ENCODE measurements at places on chromosomes 11 and 22.

DNA sequence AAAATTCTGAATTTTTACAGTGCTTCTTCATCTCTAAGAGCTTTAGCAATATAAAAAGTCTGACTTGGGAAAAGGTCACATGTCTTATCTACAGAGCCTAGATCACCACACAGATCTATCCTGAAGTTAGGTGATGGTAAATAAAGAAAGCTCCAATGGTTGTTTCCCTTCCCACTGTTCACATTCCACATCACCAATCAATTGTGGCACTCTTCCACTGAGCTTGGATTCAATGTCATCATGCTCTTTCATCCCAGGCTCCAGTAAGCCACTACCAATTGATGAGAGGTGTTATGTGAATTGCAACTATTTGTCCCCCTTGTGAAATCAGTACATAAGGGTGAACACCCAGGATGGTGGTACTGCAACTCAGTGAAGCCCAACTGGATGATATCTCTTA lies 47.8 kb downstream of the ALG9 start:
- DNase-seq, result no peak

- no peak for DNase-seq
Measured at GRCh38 chr11:125165843-125166763, 1.6 kb downstream of the PKNOX2 start.

- DNase-seq, result no peak
Measured at GRCh38 chr11:73173755-73174494, 31.8 kb upstream of the FCHSD2 start.

DNA sequence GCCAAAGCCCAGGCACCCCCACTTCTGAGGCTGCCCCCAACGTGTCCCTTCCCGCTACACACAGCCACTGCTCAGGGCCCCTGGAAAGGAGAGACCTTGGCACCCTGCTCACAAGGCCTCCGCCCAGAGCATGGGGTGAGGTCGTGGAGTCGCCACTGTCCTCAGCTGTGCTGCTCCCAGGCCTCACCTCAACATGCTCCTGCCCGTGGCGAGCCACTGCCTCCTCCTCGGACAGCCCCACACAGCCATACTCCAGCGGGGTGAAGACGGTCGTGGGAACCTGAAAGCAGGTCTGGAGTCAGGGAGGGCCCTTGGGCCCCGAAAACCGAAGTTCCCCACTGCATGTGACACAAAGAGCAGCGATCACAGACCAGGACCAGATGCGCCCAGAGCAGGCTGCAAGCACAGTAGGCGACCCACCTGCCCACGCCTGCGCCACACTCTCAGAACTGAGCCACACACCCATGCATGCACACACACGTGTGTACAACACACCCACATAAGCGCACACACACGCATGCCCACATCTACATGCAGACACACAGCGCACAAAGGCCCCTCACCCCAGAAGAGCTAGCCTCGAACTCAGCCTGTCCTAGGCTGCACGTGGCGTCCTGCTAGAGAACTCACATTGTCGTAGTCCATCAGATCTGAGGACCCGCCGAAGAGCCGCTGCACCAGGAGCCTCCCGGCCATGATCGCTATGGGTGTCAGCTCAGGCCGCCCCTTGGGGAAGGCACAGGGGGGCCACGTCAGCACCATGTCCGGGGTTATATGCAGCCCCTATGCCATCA lies 25.5 kb upstream of the GNB1L start:
- DNase-seq, result no peak

GRCh38 chr11:86710936-86711335 lies 38.5 kb upstream of the ME3 start:
- no peak for DNase-seq

- no peak for DNase-seq
Measured at GRCh38 chr22:44728761-44729324, 23.5 kb upstream of the ARHGAP8 start.

GRCh38 chr11:96188243-96189006 lies 154.6 kb downstream of the MAML2 start:
- no peak for DNase-seq

- DNase-seq, result no peak
Measured at GRCh38 chr11:46265764-46266163, 11.7 kb upstream of the CREB3L1 start.

- no peak for DNase-seq
Measured at GRCh38 chr22:27210111-27210730, 552.8 kb downstream of the MIAT start.

- no peak for DNase-seq
Measured at GRCh38 chr11:118410055-118410745, 8.8 kb downstream of the ATP5MG start.

DNA sequence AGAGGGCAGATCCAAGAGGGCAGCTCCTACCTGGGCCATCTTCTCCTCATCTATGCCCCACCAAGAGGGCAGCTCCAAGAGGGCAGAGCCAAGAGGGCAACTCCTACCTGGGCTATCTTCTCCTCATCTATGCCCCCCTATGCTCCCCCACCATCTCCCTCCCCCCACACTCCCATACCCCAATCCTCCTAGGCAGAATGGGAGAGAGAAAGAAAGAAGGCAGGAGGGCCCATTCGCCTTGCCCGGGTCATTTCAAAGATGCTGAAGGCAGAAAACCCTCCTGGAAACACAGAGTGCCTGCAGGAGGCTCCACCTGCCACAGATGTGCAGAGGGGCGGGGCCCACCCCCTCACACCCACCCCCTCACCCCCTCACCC lies 78.5 kb downstream of the BUD13 start:
- DNase-seq, result no peak

DNA sequence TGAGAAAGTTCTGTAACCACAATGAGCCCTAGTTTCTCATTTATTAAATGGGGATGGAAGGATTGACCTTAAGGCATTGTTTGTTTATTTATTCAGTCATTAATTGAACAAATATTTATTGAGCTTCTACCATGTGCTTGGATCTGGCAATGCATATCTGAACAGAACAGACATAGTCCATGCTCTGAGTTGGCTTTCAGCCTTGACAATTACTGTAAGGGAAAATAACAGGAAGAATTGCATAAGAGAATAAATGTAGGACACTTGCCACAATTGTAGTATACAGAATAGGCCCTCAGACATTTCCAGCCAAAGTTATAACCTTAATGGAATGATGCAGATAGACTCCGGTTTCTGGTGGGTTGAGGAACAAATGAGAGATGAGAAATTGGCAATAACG lies 160.5 kb upstream of the TTC12 start:
- DNase-seq, result no peak

DNA sequence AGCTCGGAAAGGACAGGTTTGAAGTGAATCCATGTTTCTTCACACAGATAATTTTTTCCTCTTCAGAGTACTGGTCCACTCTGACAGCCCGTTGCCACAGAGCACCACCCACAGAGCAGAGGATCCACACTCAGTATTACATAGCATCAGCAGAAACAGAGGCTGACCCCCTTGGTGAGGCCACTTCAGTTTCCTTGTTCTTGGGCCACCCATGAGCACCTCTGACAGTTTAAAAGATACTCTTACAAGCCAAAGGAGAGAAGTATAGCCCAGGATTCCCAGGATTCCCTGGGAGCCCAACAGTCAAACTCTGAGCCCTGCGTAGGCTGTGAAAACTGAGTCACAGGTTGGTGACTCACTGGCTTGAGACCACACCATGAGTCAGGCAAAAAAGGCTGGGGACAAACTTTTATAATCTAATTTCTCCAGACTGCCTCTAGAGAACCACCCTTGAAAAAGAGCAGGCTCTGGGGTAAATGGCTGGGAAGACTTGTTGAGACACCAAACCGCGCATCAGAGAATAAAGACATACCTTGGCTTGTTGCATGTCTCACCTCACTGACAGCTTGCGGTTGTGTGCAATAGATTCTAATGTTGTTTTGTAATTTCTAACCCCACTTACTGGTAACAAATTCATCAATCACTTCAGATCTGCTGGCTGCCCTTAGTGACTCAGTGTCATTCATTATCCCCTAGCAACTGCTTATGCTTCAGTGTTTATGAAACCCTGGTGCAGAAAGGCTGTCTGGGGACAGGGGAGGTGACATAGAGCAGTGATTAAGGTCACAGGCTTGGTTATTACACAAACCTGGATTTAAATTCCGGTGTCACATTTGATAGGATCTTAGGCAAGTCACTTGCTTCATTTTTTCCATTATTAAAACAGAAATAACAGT lies 56.9 kb upstream of the PRSS23 start:
- DNase-seq, result no peak

GRCh38 chr11:116930177-116930576 lies 92.8 kb upstream of the APOA1 start:
- no peak for DNase-seq

GRCh38 chr11:65290448-65291165 lies 24.1 kb upstream of the CDC42EP2 start:
- no peak for DNase-seq

DNA sequence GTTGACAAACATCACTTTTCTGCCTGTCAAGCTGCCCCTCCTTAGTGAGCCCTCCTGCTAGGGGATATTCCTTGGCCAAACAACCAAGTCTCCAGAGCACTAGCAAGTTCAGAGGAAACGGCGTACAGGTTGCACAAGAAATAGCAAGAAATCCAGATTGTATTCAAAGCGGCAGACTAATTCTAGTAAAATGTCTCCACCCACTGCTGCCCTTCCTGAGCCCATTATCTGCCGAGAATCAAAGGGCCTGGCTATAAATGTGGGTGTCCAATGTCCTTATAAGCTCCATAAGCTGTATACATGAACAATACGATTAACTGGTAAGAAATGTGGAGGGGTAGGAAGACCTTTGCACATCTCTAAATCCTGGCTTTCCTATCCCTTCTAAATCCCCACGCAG lies 44.0 kb upstream of the AKIP1 start:
- no peak for DNase-seq

DNA sequence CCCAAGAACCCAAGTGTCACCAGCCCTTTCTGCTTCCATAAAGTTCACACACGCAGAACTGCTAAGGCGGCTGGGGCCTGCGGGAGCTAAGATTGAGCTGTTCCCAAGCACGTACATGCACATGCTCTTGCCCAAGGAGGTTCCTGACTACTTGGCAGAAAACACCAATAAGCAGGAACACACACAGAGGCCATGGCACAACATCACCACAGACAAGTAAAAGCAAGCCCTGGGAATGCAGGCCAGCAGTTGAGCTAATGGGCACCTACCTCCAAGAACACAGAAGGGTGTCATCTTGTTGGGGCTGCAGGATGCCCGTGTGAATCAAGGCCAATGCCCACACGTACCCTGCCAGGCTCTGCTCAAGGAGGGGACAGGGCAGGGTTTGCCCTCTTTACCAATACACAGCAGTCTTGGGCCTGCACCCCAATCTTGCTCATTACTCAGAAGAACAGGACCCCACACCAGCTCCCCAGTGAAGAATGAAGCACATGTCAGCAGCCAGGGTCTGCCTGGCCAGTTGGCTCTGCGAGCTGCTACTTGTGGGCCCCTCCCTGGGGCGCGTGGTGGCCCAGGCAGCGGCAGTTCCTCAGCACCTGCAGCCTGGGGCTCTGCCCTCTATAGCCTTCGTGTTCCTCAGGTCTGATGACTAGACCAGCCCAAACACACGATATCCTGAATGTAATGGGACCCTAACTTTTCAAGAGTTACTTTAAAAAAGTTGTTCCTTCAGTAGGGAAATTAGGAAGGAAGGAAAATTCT lies 32.3 kb upstream of the CYP2D6 start:
- DNase-seq, result no peak

DNA sequence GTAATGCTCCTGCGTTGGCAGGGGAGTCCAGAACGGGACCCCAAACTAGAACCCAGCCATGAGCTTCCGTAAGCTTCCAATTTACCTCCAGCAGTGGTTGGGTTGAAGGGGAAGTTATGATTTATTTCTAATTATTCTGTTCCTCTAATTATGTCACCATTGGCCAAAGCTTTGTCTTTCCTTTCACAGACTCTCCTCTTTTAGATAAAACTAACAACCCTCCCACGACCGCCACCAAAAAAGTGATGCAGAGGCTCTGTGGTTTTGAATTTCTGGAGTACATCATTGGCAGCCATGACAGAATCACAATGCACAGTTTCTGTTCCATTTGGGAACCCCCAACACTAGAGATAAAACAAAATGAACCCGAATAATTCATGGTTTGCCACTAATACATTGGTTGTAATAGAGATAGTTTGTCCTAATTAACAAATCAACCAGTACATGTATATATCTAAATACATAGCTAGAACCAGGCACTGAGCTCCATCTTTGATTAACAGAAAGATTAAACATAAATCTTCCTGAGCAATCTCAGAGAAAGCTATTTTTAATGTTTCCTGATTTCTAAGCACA lies 64.3 kb downstream of the ETS1 start:
- DNase-seq, result no peak

- no peak for DNase-seq
Measured at GRCh38 chr22:32887324-32887980, 85.9 kb downstream of the TIMP3 start.

DNA sequence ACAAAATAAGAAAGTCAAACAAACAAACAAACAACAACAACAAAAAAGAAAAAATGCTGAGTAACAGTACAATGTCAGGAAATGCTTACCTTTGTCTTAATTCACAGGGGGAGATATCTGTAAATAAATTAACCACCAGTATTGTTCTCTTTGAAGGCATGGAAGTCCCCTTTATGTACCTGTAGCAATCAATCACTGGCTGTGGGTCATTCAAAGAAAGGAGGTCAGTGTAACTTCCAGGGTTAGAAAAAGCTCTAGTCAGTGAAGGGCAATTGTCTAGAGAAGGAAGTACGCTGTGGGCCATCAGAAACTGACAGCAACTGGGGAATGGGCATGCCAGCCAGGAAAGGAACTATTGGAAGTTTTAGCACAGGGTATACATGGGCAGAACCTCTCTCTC lies 121.5 kb upstream of the LUZP2 start:
- no peak for DNase-seq

- no peak for DNase-seq
Measured at GRCh38 chr11:117019871-117020270, 78.4 kb downstream of the SIK3 start.

DNA sequence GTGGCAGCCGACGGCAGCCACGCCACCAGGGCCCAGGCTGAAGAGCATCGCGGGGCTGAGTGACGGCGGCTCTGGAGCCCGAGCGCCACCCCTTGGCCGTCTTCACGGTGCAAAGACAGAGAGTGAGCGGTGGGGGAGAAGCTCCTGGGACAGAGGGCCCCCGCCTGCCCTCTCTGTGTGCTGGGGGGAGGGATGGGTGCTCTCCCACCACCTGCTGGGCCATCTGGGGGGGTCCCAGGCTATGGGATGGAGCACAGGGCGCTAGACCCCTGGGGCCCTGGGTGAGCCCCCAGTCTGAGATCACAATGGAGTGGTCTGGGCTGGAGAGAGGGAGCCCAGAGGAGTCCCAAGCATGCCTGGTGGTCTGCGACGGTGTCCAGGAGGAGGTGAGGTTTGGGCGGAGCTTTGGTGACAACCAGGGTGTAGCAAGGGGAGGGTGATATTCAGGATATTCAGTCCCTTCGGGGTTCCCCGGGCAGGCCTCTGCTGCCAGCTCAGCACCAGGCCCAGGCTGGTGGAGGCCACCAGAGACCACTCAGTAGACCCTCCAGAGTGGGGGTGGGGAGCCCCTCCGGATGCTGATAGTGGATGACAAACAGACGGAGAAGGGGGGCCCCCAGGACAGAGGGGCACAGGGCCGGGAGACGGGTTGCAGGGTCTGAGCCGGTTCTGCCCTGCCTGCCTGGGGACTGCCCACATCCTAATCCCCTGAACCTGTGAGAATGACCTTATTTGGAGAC lies 78.1 kb upstream of the PRR5 start:
- no peak for DNase-seq

GRCh38 chr11:3641191-3641590 lies 601 bp downstream of the ART5 start:
- DNase-seq, result no peak
